Pancreas (tissue), 10 donors: ENCODE measurements at places on chromosomes 4 and X.

GRCh38 chr4:1795299-1796195, 2.5 kb downstream of the FGFR3 start:
- peak overlapping the region; percentile 70 for H3K27ac ChIP-seq
- H3K4me1 ChIP-seq = peaks cover 8% of the 10 kb centered on the region
- H3K27me3 ChIP-seq = peaks cover 4% of the 10 kb centered on the region
- peak overlapping the region; percentile 37 for H3K4me3 ChIP-seq
- no peaks in the 10 kb centered on the region for H3K36me3 ChIP-seq

DNA sequence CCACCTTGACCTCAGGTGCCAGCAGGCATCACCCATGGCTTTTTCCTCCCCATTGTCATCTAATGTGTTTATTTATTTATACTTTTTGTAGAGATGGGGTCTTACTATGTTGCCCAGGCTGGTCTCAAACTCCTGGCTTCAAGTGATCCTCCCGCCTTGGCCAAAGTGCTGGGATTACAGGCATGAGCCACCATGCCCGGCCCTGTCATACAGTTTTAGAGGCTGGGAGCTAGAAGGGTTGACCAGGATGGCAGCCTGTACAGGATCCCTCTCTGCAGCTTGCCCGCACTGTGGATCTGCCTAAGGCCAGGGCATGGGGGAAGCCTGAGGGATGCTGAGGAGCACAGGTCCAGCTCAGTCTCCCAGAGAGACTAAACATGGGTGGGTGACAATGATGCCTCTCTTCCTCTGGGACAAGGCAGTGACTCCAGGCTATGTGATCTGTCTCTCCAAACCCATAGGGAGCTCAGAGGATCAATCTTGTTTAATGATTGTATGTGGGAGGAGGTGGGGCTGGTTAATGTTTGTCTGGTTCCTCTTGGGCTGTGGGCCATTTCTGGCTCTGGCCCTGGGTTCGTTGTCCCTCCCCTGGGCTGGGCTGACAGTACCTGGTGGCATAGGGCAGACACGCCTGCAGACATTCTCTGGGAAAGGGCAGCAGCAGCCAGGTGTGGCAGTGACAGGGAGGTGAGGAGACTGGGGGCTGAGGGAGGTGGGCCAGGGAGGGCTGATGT, 8.3 kb upstream of the GJB1 start:
- H3K27ac ChIP-seq = peak overlapping the region; percentile 56
- H3K36me3 ChIP-seq = no peaks in the 10 kb centered on the region
- H3K4me3 ChIP-seq = peak overlapping the region; percentile 47
- DNase-seq = peak; percentile 92
- H3K27me3 ChIP-seq = no peaks in the 10 kb centered on the region
- H3K4me1 ChIP-seq = no peaks in the 10 kb centered on the region

DNA sequence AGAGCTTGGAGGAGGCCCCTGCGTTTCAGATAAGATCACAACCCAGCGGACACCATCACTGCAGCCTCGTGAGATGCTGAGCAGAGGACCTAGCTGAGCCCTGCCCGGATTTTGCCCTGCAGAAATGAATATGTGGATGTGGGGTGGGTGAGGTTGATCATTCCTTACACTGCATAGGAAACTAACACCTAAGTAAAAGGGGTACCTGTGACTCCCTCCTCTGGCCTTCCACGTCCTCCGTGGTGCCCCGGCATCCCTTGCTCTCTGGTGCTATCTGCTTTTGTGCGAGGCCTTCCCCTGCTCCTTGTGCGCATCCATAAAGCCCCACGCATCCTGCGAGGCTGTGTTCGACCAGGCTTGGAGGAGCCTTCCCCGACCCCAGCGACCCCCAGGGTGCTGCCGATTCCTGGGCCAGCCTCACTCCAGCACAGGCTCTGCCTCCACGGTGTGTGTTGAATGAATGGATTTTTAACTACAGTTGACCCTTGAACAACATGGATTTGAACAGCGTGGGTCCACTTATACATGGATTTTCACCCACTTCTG, 25.6 kb upstream of the GPR78 start:
- H3K4me3 ChIP-seq = no peak overlapping the region
- no peaks in the 10 kb centered on the region for H3K36me3 ChIP-seq
- H3K4me1 ChIP-seq = no peaks in the 10 kb centered on the region
- H3K27me3 ChIP-seq = no peaks in the 10 kb centered on the region
- DNase-seq = no peak

DNA sequence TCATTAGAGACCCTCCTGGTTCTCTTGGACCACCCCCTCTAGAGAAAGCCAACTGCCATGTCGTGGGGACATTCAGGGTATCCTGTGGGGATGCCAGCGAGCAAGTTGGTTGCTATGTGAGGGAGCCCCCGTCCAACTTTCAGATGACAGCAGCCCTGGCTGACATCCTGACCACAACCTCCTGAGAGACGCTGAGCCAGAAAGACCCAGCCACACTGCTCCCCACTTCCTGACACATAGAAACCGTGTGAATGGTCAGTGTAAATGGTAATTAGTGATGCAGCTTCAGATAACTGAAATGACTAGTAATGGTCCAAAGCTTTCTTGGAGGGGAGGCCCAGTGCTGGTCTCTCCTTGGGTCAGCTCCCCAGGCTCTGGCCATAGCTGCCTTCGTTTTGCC, 10.8 kb downstream of the CLCN4 start:
- DNase-seq = no peak
- H3K27ac ChIP-seq = no peak overlapping the region
- no peaks in the 10 kb centered on the region for H3K27me3 ChIP-seq
- no peaks in the 10 kb centered on the region for H3K36me3 ChIP-seq
- no peak overlapping the region for H3K4me3 ChIP-seq
- H3K4me1 ChIP-seq = no peaks in the 10 kb centered on the region

DNA sequence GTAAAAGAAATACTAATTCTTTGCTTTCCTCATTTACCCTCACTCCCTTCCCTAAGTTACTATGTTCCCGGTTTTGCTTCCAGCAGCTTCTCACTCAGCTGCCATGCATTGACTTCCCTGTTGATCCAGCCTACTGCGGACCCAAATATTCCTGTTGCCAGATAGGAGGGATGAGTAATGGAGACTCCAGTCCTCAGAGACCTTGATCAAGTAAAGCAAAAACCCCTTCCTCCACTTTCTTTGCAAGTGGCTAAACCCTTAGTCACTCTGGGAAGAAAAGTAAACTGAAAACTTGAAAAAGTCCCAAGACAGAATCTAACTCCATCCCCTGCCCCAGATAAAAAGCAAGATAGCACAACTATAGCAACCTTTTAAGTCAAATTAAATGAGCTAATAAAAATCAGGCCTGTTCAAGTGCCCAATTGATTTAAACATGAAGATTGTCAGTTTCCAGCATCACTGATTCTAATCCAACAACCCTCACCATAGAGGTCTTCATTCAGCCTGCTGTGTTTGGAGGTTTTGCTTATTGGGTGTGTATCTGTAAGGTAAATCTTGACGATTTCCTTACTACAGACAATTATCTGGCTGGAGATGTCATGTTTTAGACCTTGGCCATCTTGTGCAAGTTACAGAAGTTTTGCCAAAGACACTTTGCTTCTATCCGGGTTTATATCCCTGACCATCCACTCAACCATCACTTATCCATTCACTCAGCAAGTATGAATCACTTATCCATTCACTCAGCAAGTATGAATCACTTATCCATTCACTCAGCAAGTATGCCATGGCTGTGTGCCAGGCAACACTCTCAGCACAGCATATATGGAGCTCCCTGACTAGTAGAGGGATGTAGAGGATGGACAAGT, 17.6 kb downstream of the FGFBP1 start:
- H3K4me3 ChIP-seq = no peak overlapping the region
- DNase-seq = peak; percentile 16
- no peaks in the 10 kb centered on the region for H3K4me1 ChIP-seq
- no peaks in the 10 kb centered on the region for H3K27me3 ChIP-seq
- no peak overlapping the region for H3K27ac ChIP-seq
